A549 (cell line): ENCODE measurements at places on chromosomes 16 and 17. TPM values are rescaled to one million over a fixed set of nuclear protein-coding genes. Genes with fewer than 3 reads are reported as not detected.

NPW gene
- polyA plus RNA-seq, result 1.0 to 1.6 TPM (median 1.2 TPM) in 3 replicates

SUPT6H gene
- polyA plus RNA-seq, result 63.8 to 64.6 TPM (median 64.2 TPM) in 3 replicates

PITPNM3 gene
- polyA plus RNA-seq, result 1.8 to 2.3 TPM (median 2.2 TPM) in 3 replicates

KIF18B gene
- polyA plus RNA-seq, result 39.9 to 41.7 TPM (median 41.7 TPM) in 3 replicates

KRT27 gene
- not detected in 3 replicates for polyA plus RNA-seq

STX1B gene
- 2.4 to 4.4 TPM (median 2.8 TPM) in 3 replicates for polyA plus RNA-seq
